Lower lobe of right lung (tissue), 2 donors: ENCODE measurements at places on chromosomes 7 and 10.
A peak's percentile ranks its signal among the peaks of the same experiment; 100 is the strongest.

DNA sequence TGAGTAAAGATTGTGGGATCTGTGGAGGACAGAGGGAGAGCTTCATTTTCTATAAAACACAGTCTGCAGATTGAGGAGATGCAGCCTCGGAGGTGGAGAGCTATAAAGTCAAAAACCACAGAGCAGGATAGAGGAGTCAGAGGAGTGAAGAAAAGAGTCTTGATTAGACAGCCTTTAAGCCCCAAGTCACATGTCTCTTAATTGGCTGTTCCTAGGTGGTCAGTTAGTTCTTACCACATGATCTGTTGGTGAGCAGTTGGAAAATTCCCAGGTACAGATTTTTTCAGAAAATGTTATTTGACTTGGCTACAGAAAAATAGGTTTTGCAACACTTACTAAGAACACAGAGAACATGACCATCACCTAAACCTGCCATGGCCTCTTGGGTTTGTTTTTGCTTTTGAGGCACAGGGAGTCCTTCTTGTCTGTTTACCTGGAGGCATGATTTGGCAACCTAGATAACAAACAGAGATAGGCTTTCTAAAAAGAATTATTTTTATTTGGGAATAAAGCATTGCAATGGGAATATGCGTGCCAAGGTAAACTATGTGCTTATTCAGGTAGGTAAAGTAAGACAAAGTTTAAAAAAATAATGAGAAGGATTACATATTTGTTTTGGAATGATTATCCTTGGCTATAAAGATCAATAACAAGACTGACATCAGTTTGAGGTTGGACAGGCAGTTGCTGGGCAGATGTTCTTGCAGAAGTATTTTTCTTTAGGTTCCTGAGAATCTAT is 604 bp upstream of the CYP3A43 start:
- DNase-seq, result no peak

DNA sequence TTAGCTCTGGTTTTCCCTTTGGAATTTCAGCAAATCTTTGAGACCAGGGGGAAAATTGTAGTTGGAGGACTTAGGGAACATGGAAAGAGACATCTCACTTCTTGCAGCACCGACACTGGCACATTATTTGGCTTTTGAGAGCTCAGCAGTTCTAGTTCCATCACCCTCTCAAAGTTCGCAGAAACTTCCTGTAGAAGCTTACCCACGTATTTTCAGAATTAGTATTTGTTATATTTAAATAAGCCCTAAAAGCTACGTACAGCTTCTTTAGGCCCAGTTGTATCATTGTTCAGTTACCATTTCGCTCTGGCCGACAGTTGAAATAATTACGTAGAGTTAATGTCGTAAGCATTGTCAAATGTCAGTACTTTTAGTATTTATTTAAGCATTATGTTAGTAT is 13.4 kb downstream of the CEP55 start:
- DNase-seq, result no peak

- DNase-seq, result no peak
Measured at GRCh38 chr10:21280971-21281572, 244.4 kb downstream of the SKIDA1 start.

GRCh38 chr10:11086177-11086840 is 68.6 kb downstream of the CELF2 start:
- no peak for DNase-seq

DNA sequence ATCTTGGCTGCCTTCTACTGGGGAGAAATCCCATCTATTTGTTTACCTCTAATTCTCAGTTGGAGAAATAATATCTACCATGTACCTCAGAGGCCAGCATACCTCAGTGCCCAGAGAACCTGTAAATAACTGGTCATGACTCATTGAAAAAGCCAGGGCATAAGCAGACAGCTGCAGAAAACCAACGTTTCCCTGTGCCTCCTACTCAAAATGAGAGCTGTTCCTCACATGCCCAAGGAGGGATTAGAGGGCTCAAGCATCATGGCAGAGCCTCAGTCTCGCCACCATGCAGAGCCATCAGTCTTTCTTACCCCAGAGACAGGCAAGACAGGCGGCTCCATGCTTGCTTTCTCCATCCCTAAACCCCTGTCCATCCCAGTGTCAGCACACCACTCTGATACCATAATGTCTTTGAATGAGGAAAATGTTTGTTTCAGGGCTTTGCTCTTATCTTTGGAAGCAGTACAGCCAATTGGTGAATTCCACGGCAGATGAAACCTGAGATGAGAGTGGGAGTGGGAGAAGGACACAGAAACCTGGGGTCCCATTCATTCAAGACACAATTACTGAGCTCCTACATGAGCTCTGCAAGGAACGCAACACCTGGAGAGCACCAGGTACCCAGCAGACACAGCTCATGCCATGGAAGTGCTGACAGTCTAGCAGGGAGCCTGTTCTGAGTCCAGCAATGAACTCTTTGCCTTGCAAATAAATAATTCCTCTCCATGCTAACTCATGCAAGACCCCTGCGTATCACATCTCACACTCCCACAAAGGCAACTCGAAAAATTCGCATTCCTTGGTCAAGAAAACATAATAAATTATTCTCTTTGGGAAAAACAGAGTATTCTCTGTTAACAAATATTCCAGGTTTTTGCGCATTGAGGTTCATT is 21.1 kb downstream of the PON1 start:
- no peak for DNase-seq

GRCh38 chr7:74544706-74545469 is 91.2 kb downstream of the GTF2IRD1 start:
- peak; percentile 56 for DNase-seq

- no peak for DNase-seq
Measured at GRCh38 chr10:100025576-100025975, 15.8 kb upstream of the DNMBP start.

DNA sequence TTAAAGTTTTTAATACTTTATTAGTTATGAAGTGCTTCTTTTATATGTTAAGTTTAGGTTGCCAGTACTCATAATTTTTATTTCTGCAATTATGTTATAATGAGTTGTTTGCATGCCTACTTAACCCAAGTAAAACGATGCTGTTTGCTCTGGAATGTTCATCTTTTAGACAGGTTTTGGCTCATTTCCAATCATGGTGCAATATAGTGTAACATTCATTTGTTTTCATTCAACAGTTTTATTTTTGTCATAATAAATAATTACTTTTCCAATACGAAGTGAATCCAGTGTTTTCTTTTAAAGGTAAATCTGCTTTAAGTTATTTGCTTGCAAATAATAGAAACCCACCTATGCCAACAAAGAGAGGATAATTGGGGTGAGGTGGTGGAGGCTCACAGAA is 22.1 kb downstream of the ARL5B start:
- DNase-seq, result no peak
